ENCODE measurements at places on chromosomes 2 and 18.

- no peak for DNase-seq
Measured at GRCh38 chr18:79517341-79517740, 121.6 kb downstream of the NFATC1 start.

GRCh38 chr2:75088791-75089190 lies 110.5 kb downstream of the TACR1 start:
- DNase-seq: no peak

GRCh38 chr2:101399021-101399799 lies 11.9 kb upstream of the CREG2 start:
- DNase-seq: no peak

GRCh38 chr2:96642564-96643360 lies at the start of gene FER1L5:
Gene FER1L5 (plus strand): TSS chr2:96642764. CDS start chr2:96642837, 73 bp downstream.
- DNase-seq: no peak

DNA sequence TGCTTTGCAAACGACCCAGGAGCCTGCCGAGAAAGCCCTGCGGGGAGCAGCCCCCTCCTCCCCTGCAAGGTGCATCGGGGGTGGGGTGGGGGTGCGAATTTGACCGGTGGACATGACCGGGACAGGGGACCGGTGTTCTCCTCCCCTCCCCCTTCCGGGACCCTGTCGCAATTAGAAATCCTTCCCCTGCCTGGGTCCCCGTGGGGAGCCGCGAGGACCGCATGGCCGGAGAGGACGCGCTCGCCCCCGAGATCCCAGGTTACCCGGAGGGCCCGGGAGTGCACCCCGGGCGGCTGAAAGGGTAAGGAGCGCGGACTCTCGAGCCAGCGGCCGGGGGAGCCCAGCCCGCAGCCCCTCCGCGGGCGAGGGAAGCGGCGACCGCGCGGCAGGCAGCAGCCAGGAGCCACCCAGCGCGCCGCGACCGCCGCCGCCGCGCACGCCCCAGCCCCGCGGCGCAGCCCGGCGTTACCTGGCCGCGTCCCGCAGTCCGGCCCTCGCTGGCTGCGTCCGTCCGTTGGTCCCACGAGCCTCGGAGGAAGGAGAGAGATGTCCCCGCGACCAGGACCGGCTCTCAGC lies 482 bp downstream of the DLGAP1 start:
- DNase-seq: no peak

DNA sequence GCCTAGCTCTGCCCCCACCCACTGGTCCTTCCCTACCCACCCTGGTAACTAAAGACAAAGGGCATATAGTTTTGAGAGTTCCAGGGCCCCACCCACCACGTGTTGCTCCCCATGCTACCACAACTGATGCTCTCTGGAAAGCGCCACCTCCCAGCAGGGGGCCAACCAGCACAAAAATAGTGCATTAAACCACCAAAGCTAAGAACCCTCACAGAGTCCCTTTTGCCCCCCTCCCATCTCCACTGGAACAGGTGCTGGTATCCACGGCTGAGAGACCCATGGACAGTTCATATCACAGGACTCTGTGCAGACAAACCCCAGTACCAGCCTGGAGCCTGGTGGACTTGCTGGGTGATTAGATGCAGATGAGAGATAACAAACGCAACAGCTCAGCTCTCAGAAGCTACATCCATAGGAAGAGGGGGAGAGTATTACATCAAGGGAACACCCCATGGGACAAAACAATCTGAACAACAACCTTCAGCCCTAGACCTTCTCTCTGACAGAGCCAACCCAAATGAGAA lies 715.9 kb downstream of the NUP35 start:
- DNase-seq: no peak

- no peak for DNase-seq
Measured at GRCh38 chr18:37489011-37489410, 76.6 kb downstream of the CELF4 start.

GRCh38 chr18:79662034-79662433 lies 17.6 kb upstream of the CTDP1 start:
- no peak for DNase-seq

GRCh38 chr2:240905176-240905781 lies 857 bp upstream of the CROCC2 start:
- no peak for DNase-seq

GRCh38 chr2:227772932-227773331 lies 27.2 kb downstream of the SCYGR8 start:
- no peak for DNase-seq

DNA sequence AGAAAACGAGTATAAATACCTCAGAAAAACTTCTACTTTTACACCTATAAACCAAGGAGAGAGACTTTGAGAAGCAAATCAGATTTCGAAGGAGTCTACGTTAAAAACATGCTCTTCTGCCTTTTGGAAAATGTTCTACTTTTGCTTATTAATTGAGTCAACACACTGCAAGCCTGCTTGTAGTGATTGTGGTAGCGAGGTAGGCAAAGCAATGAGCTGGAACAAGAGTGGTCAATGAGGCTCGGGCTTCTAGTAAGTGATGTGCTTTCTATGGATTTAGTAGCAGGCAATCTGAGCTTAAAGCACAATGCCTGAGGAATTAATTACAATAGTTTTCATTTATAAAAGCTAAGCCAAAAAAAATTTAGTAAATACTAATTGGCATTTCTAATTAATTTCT lies 103.4 kb upstream of the TFCP2L1 start:
- no peak for DNase-seq

DNA sequence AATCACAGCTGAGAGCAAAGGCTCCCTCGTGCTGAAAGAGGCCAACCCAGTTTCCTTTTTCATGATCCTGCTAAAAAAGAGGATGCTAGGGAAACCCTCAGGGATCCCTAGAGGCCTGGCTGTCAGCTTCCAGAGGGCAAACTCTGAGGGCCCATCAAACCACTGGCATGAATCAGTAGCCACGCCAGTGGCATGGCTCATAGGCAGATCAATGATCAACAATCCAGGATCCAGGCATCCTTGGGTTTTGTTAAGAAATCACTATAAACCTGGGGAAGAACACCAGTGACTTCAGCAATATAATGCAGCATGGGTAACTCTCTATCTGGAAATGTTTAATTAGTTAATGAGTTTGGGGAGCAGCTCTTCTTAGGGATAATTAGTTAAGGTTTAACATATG lies 286.5 kb downstream of the C1D start:
- no peak for DNase-seq

DNA sequence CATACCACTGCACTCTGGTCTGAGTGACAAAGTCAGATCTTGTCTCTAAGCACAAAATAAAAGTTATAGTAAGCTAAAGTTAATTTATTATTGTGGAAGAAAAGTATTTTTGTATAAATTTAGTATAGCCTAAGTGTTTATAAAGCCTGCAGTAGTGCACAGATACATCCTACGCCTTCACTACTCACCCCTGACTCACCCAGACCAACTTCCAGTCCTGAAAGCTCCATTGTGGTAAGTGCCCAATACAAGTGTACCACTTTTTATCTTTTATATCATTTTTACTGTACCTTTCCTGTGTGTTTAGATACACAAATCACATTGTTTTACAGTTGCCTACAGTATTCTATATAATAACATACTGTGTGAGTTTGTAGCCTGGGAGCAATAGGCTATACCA lies 57.5 kb downstream of the UBE2E3 start:
- DNase-seq: no peak

- no peak for DNase-seq
Measured at GRCh38 chr2:207255565-207256470, 90.1 kb upstream of the KLF7 start.

DNA sequence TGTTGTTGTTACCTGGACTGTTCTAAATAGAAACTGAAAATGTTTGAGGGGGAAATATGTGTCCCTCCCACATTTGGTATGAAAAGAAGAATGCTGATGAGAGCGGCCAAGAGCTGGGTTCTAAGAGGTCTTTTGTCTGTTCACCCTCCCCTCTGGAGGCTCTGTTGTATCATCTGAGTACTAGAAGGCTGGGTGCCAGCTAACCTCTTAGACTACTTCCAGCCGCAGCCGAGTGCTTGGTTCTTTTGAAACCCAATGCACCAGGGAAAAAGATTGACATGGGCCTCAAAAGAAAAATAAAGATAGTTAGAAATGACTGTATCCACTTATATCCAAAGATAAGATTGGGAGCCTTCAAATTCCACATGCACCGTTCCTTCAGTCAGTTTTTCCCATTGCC lies 255.9 kb downstream of the TXNL1 start:
- DNase-seq: no peak

GRCh38 chr2:151730262-151730975 lies 3.9 kb downstream of the NEB start:
- no peak for DNase-seq

- no peak for DNase-seq
Measured at GRCh38 chr2:74550231-74550630, 3.5 kb downstream of the LOXL3 start.

DNA sequence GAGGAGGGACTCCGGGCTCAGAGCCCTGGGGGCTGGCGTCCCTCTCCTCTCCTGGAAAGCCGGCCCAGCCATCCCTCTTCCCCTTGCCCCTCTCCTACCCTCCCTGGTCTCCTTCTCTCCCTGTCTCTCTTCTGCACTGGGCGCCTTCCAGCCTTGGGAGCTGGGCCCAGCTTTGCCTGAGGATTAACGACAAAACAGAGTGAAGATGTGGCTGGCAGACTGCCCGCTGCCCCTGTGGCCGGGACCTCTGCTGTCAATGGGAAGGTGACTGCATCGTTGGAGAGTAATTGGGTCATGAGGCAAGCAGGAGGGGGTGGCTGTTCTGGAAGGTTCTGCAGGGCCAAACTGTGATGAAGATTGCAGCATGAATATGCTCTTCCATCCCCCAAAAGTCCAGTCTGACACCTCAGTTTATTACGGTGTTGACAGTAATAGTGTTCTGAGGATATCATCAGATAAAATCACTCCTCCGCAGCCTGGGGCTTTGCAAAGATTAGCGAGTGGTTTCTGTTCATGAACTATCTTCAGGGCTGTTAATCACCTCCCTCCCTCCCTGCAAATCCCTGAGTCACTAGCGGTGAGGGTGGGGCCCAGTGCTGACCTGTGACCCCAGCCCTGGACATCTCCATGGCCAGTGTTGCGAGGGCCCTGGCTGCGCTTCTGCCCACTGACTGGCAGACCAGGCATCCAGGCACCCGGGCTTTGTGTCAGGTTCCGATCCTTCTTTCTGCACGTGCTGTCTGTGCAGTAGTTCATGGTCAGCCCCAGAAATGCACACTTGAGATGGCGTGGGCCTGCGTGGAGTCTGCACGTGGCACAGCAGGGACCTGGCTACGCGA lies 23.0 kb downstream of the RTP5 start:
- DNase-seq: peak; percentile 17

- no peak for DNase-seq
Measured at GRCh38 chr2:26598996-26599373, 42.2 kb downstream of the CIB4 start.
